Calu3 (cell line): ENCODE measurements at places on chromosomes 5 and 9. TPM values are rescaled to one million over a fixed set of nuclear protein-coding genes. Genes with fewer than 3 reads are reported as not detected.

Gene MAP1B
- 21.5 and 34.6 TPM in 2 replicates for total RNA-seq

Gene PLEKHG4B
- total RNA-seq: 1.5 and 1.7 TPM in 2 replicates

Gene GABBR2
- 0.33 TPM in 1 of 2 replicates, not detected in the other for total RNA-seq

Gene MAMDC2
- 0.26 and 0.29 TPM in 2 replicates for total RNA-seq

Gene LCN1
- not detected in 2 replicates for total RNA-seq

GRCh38 chr5:32936329-32936728, 225.2 kb downstream of the NPR3 start:
- no peak for DNase-seq
- no peaks in the 10 kb centered on the region for H3K36me3 ChIP-seq
- H3K27me3 ChIP-seq: peaks cover 9% of the 10 kb centered on the region

DNA sequence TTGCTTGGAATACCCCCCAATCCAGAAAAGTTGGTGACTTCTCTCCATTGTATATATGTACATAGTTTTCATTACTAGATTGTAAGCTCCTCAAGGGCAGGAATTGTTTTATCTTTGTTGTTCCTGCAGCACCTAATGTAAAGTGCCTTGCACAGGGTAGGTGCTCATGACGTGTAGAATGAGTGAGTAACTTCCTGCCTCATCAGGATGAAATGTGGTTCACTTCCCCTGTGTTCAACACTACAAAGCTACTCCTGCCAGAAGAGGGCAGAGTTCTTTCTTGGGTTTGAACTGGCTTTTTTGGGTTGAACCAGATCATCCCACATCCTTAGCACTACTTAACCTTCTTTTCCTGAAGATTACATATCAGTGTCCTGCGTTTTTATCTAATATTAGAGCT, 23.9 kb downstream of the GTF3C4 start:
- peaks cover 5% of the 10 kb centered on the region for H3K36me3 ChIP-seq
- no peak for DNase-seq
- H3K4me3 ChIP-seq: no peak overlapping the region
- H3K4me1 ChIP-seq: no peaks in the 10 kb centered on the region

DNA sequence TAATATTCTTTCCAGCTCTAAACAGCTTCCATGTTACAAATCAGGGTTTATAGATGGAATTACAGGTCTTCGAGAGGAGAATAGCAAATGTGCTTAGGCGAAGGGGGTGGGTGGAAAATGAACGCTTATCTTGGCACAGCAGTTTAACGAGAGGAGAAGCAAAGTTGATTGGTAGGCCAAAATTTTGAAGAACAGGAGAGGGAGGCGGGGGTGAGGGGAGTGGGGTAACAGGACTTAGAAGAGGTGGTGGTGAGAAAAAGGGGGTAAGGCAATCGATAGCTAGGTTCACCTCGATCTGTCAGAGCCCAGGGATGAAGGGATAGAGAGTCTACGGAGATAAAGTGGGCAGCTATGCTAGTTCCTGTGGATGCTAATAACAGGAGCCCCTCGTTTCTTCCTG, 764 bp downstream of the ANKRA2 start:
- H3K4me3 ChIP-seq: peak overlapping the region; percentile 70
- no peak for DNase-seq
- H3K27ac ChIP-seq: peak overlapping the region; percentile 68
- H3K4me1 ChIP-seq: peaks cover 16% of the 10 kb centered on the region
- H3K36me3 ChIP-seq: peaks cover 31% of the 10 kb centered on the region

DNA sequence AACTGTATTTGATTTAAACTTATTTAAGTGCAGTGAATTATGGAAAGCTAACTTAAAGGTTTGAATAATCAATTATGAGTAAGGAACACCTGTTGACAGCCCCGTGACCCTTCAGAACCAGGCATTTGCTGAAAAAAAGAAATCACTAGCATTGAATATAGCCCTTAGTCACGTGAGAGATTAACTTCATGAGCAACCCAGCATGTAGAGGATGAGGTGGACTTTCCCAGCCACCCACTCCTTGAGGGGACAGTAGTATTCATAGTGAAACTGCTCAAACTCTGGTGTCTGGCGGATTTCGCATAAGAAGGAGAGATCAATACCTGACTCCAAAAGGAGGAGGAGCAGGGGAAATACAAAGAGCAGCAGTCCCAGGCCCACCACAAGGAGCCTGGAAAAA, 184.8 kb upstream of the RASEF start:
- no peaks in the 10 kb centered on the region for H3K36me3 ChIP-seq
- no peaks in the 10 kb centered on the region for H3K4me1 ChIP-seq
- H3K27me3 ChIP-seq: no peaks in the 10 kb centered on the region
- H3K27ac ChIP-seq: no peak overlapping the region
- no peak for DNase-seq

- peaks cover 100% of the 10 kb centered on the region for H3K27me3 ChIP-seq
- no peak overlapping the region for H3K4me3 ChIP-seq
- no peak overlapping the region for H3K27ac ChIP-seq
- no peaks in the 10 kb centered on the region for H3K36me3 ChIP-seq
- H3K4me1 ChIP-seq: no peaks in the 10 kb centered on the region
- no peak for DNase-seq
These were observed 79.1 kb upstream of the FSTL4 start for GRCh38 chr5:133691448-133691847.

DNA sequence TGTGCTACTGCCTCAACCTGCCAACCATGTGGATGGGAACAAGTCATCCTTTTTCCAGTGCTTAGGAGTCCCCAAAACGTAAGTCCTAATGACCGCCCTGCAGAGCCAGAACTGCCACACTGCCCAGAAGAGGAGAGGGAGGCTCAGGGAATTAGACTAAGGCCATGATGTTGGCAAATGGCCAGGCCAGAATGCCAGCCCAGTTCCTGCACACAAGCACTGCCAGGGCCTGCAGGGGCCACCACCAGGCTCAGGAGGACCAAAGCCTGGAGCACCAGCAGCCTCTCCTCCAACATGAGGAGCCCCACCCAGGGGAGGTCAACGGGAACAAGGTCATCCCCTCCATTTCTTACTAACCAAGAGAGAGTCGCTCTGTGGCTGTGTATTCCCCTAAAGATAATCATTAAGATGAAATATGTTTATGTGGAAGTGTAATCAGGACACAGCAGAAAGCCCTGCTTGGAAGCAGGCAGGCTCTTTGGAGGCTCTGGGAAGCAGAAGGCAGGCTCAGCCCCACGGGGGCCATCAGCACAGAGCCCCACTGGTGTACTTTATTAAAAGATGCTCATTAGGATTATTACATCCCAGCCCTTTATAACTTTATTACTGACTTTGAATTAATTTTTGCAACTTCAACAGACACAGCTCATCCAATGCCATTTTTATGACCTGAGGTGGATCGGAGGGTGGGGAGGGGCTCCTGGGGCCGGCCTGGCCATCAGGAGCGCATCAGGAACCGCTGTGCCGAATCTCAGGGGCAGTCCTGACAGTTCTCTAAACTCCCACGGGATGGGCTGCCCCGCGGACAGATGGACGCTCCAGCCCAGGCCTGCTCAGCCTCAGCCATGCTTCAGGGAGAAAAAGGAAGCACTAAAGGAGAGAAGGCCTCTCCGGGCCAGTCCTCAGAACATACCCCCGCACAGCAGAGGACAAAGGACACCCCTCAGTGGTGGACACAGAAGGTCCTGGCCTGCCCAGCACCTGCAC, 127.0 kb downstream of the ADAMTS2 start:
- no peaks in the 10 kb centered on the region for H3K27me3 ChIP-seq
- H3K4me3 ChIP-seq: no peak overlapping the region
- H3K36me3 ChIP-seq: peaks cover 3% of the 10 kb centered on the region
- H3K4me1 ChIP-seq: no peaks in the 10 kb centered on the region
- DNase-seq: no peak

- no peak for DNase-seq
- no peaks in the 10 kb centered on the region for H3K36me3 ChIP-seq
- no peaks in the 10 kb centered on the region for H3K4me1 ChIP-seq
- H3K27ac ChIP-seq: no peak overlapping the region
- peaks cover 12% of the 10 kb centered on the region for H3K27me3 ChIP-seq
- H3K4me3 ChIP-seq: no peak overlapping the region
These were observed 154.4 kb upstream of the CLINT1 start for GRCh38 chr5:158013303-158013702.

DNA sequence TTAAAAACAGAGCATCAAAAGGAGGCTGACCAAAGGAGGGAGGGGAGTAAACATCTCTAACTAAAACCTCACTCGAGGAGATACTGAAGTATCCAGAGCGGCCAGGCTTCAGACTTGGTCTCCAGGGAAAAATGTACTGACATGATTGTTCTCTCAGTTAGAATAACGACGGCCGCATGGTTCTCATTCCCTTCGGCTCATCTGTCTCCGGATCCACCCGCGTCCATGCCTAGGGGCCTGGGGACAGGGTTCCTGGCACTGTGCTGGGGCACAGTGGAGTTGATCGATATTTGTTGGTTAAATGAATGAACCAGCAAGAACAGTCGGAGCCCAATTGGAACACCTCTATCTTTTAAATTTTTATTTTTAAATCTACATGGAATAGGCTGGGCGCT, 167.1 kb upstream of the PHYKPL start:
- no peaks in the 10 kb centered on the region for H3K27me3 ChIP-seq
- no peak overlapping the region for H3K4me3 ChIP-seq
- no peak for DNase-seq
- H3K27ac ChIP-seq: no peak overlapping the region
- H3K36me3 ChIP-seq: no peaks in the 10 kb centered on the region

DNA sequence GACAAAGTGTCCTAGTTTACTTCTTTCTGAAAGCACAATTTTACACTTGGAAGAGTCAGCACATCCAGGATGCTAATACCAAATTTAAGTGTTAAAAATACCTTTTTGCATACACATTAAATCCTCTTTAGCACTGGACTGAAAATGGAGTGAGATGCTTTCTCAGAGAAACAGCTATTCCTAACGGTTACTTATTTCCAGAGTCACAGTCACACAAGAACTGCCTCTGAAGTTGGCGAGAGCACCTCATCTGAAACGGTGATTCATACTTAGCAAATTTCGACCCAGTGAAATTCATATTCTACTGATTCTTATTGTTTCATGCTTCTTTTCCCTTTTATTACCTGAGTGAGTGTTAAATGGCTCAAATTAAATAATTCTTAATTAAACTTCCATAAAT, 12.2 kb downstream of the CDH18 start:
- H3K36me3 ChIP-seq: no peaks in the 10 kb centered on the region
- DNase-seq: no peak
- no peak overlapping the region for H3K27ac ChIP-seq

- no peak overlapping the region for H3K4me3 ChIP-seq
- H3K4me1 ChIP-seq: peaks cover 7% of the 10 kb centered on the region
- H3K36me3 ChIP-seq: no peaks in the 10 kb centered on the region
- DNase-seq: no peak
- H3K27ac ChIP-seq: no peak overlapping the region
These were observed 216.1 kb downstream of the GNA14 start for GRCh38 chr9:77432053-77432452.

DNA sequence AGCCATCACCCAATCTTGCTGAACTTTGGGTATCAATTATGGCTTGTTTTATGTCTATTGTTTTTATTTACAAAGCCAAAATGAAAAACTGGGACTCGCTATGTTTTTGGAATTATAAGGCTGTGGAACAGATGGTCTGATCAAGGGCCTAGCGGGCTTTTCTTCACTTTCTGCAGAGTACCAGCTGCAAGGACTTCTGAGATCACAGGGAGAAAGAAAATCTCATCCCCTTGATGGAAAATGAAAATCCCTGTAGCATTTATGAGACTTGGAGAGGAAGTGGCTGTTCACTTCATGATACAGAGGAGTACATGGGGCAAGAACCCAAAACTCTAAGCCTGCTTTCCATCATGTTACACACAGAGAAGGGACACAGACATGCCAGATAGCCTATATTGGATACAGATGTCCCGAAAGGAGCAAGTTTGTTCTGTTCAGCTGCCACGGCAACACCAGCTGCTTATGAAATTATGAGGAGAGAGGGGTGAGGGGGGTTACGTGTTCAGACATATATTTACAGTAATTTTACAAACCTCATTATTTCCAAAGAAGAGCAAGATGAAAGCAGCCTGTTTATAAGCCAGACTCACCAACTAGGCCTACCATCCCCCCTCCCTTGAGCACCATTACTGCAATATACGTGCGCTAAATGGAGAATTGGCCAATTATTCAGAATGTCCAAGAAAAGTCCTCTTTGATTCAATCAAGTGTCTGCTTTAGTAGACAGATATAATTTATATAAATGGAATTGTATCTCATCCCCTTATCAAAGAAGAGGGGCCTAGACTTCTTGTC, 220.0 kb downstream of the MARCHF11 start:
- DNase-seq: no peak
- H3K27me3 ChIP-seq: no peaks in the 10 kb centered on the region
- H3K36me3 ChIP-seq: no peaks in the 10 kb centered on the region
- no peak overlapping the region for H3K27ac ChIP-seq
- H3K4me3 ChIP-seq: no peak overlapping the region

GRCh38 chr9:134712926-134713325, 71.3 kb downstream of the COL5A1 start:
- no peaks in the 10 kb centered on the region for H3K36me3 ChIP-seq
- H3K4me1 ChIP-seq: no peaks in the 10 kb centered on the region
- H3K4me3 ChIP-seq: no peak overlapping the region
- no peaks in the 10 kb centered on the region for H3K27me3 ChIP-seq
- no peak for DNase-seq
- H3K27ac ChIP-seq: no peak overlapping the region
